ENCODE measurements at places on chromosomes 5 and 9.

DNA sequence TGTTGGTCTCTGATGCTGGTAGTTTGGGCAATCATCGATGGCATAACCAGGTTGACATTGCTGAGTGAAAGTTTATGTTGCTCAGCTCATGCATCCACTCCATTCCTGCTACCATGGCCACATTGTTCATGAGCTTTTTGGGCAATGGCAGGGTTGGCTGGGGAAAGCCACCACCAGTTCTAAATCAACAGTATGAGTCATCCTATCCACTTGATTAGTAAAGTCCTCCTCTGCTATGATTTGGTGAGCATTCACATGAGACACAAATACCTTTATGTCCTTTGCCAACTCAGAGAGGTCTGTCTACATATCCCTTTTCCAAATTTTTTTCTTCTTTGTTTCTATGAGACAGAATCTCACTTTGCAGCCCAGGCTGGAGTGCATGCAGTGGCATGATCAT lies 129.7 kb upstream of the FBN2 start:
- no peak for DNase-seq

GRCh38 chr9:85009251-85009650 lies 339.7 kb downstream of the NTRK2 start:
- DNase-seq: no peak

GRCh38 chr9:19511694-19512093 lies 102.9 kb downstream of the ACER2 start:
- no peak for DNase-seq

DNA sequence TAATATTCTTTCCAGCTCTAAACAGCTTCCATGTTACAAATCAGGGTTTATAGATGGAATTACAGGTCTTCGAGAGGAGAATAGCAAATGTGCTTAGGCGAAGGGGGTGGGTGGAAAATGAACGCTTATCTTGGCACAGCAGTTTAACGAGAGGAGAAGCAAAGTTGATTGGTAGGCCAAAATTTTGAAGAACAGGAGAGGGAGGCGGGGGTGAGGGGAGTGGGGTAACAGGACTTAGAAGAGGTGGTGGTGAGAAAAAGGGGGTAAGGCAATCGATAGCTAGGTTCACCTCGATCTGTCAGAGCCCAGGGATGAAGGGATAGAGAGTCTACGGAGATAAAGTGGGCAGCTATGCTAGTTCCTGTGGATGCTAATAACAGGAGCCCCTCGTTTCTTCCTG lies 764 bp downstream of the ANKRA2 start:
- DNase-seq: peak; percentile 9

- peak; percentile 89 for DNase-seq
These were observed 19.2 kb downstream of the MARCHF3 start for GRCh38 chr5:127011153-127011552.

GRCh38 chr5:152218694-152219093 lies 186.4 kb downstream of the NMUR2 start:
- DNase-seq: no peak

DNA sequence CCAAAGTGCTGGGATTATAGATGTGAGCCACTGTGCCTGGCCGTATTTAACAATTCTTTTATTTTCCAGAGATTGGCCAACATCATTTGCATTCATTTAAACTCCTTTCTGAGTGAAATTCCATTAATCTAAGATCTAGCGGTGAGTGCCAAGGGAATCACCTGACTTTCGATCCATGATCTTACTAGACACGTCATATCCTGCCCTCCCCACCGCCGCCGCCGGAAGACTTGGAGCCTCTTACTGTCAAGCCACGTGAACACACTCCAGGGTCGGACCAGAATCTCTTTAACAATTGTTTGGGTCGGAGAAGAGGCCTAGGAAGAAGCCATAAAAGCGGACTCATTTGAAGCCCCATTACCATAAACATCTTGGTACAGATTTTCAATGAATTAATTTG lies 12.9 kb downstream of the INPP5E start:
- no peak for DNase-seq

GRCh38 chr5:122665051-122665450 lies 109.8 kb upstream of the SNX2 start:
- no peak for DNase-seq

DNA sequence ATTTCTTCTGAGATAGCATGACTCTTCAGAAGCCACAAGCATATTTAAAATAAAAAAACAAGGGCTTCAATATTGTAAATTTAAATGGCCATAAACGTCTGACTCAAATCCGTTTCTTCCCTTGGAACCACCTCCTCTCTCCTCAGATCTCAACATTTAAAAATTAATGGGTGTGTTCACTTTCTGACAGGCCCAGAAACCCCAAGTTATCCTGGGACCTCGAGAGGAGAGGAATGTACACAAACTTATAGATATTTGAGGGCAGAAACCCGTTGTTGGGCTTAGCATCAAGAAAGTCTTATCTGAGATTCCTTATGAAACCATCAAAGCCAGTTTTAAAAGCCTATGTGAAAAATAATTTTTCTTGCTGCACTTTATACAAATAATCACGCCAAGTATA lies 29.2 kb downstream of the MLLT3 start:
- DNase-seq: no peak

DNA sequence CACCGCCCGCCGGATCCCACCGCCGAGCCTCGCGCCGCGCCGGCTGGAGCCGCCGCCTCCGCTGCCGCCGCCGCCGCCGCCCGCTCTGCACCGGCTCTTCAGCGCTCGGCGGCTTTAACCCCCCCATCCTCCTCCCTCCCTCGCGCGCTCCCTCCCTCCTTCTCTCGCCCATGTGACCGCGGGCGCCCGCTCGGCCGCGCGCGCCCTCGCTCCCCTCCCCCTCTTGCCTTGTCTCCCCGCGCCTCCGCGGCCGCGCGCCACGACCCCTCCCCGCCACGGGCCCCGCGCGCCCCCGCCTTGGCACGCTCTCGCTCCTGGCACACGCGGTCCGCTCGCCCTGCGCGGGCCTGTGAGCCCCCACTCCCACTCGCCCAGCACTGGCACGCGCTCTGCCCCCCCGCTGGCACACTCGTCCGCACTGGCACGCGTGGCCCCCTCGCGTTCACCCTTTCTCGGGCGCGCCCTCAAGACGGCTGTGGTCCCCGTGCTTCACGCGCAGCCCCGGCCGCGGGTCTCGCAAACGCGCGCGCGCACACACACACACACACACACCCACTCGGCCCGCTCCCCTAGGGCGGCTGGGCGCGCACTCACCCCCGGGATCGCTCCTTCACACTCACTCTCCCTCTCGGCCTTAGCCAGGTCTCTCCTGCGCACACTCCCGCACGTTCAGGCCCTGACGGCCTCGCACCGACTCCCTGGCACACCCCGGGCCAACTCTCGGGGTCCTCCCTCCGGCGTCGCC lies at the start of gene CNTFR:
Gene CNTFR (minus strand): TSS at position 89 of the 745 bp plus-strand sequence. CDS start 20,743 bp downstream, outside the sequence.
- no peak for DNase-seq

- no peak for DNase-seq
These were observed 83.2 kb upstream of the ZNF462 start for GRCh38 chr9:106779796-106780195.

DNA sequence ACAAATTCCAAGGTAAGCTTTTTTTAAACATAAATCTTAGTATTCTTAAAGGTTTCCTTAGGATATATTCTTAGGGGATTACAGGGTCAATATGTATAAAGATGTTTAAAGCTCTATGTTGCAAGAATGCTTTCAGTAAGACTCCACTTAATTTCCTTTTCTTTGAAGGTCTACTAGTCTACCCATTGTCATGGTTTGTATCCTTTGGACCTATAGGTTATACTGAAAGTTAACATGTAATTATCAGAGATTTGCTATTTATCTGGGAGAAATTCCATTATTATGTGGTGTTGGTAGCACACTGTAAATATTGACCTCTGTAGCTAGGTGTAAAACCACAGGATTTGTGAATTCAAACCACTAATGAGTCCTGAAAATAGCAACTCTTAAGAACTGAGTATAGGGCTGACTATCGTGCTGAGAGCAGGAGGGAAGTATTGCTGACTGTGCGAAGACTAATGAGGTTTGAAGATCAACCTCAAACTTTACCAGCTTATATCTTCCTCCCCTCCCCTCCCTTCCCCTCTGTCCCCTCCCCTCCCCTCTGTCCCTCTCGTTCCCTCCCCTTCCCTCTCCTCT lies 85.6 kb downstream of the GADD45G start:
- no peak for DNase-seq

- no peak for DNase-seq
These were observed 117.0 kb downstream of the SSBP2 start for GRCh38 chr5:81633891-81634290.

- DNase-seq: no peak
These were observed 1.4 kb downstream of the ADAMTS2 start for GRCh38 chr5:179343719-179344430.

- peak; percentile 73 for DNase-seq
These were observed 154.7 kb downstream of the WDR70 start for GRCh38 chr5:37533851-37534250.

- no peak for DNase-seq
These were observed 4.0 kb downstream of the GFI1B start for GRCh38 chr9:132982458-132982857.

DNA sequence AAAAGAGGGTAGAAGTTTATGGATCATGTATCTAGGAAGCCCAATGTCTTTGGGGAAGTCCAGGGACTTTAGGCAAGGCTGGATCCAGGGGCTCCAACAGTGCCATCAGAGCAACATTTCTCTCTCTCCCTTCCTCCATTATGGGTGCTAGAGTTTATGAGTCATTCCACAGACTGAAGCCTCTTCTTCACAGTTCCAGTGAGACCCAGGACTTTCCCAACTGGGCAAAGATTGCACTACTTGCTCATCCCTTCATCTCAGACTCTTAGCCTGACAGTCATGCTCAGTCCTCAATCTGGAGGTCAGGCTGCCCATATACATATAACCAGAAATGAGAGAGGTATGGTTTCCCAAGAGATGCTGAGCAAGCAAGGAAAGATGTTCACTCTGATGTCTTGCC lies 110.7 kb downstream of the FEM1C start:
- no peak for DNase-seq

- no peak for DNase-seq
These were observed 677.9 kb upstream of the DMAC1 start for GRCh38 chr9:8477450-8477849.

- DNase-seq: no peak
These were observed 86.0 kb upstream of the EQTN start for GRCh38 chr9:27382975-27383374.

GRCh38 chr5:165624166-165624946 lies 2118.9 kb downstream of the MAT2B start:
- no peak for DNase-seq

DNA sequence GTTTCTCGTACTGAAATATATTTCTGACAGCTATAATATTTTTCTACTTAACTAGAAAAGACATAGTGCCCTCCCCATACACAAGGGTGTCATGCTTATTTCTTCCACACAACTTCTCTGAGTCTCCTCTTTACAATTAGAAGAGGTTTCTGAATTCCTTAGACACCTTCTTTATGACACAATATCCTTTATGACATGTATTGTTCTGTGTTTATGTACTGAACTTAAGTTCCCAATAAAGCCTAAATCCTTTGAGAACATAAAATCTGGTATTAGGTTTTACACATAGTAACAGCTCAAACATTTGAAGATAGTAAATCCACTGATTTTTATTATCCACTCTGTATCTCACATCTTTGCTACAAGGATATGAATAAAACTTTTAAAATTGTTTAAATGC lies 32.5 kb downstream of the GRAMD2B start:
- DNase-seq: no peak

- no peak for DNase-seq
These were observed 186.6 kb downstream of the CRB2 start for GRCh38 chr9:123542435-123543225.

GRCh38 chr5:9194509-9194908 lies 351.4 kb downstream of the SEMA5A start:
- DNase-seq: peak; percentile 65

DNA sequence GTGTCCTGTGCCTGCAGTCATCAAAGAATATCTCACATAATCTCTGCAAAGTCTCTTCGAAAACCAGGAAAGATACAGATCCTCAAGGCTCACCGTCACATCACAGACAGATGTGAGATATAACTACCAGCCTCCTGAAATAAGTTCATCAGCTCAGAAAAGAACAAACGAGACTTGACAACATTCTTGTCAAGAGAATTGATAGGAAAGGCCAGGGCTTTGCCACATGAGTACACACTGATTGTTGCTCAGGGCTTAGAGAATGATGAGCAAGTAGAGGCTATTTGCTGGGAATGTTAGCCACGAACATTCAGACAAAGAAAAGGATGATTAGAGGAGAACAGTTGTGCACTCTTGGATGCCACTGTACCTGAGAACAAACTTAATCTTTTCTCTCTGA lies 535.1 kb downstream of the ELAVL2 start:
- DNase-seq: no peak

- peak; percentile 49 for DNase-seq
These were observed 26.3 kb downstream of the CDK7 start for GRCh38 chr5:69261034-69261433.

- no peak for DNase-seq
These were observed 1.3 kb downstream of the AK1 start for GRCh38 chr9:127876026-127876763.

GRCh38 chr5:159817262-159818029 lies 98.8 kb upstream of the ADRA1B start:
- DNase-seq: no peak
